Stomach (tissue), 19 donors: ENCODE measurements at places on chromosomes 1 and 21. TPM values are rescaled to one million over a fixed set of nuclear protein-coding genes. Genes with fewer than 3 reads are reported as not detected.

DNA sequence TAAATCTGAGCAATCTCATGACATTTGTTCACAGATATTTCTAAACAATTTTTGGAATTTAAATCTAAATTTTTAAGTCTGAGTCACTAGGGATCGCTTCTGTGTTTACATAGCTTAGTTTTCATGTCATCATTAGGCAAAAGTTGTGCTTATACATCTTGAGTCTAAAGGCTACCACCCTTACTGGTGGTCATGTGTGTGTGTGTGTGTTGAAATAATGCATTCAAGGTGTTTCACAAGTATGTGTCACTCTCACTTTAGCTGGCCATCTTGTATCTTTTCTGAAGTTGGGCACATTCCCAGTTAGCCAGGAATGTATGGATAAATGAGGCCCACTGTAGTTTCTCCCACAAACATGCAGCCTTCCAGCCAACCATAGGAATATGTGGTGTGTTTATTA lies 1162.5 kb upstream of the PRMT6 start:
- no peak for DNase-seq

- DNase-seq = peak; percentile 57
These were observed at the start of gene RBP7 for GRCh38 chr1:9996624-9997582. Gene RBP7, plus strand, starts transcription at chr1:9997228. Its CDS starts 31 bp downstream, at chr1:9997259.

GRCh38 chr1:151425103-151425502 lies 25.7 kb downstream of the PSMB4 start:
- no peak for DNase-seq

DNA sequence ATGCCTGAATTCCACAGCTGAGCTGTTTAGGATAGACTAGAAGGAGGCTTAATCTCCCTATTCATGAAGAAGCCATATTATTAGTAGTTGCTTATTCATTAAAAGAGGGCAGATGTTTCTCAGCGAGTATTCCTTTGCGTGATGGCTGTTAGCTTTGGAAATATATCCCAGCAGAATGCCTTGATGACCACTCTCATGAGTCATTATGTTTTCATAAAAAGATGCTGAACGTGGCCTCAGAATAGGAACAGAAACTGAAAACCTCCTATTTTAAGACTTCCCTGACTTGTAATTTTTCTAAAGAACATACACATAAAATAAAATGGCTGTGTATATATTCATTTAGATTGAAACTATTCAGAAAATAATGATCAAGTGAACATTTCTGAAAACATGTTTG lies 9.6 kb upstream of the PLA2G4A start:
- no peak for DNase-seq

GRCh38 chr1:203081465-203082230 lies 4.2 kb downstream of the MYOG start:
- no peak for DNase-seq

DNA sequence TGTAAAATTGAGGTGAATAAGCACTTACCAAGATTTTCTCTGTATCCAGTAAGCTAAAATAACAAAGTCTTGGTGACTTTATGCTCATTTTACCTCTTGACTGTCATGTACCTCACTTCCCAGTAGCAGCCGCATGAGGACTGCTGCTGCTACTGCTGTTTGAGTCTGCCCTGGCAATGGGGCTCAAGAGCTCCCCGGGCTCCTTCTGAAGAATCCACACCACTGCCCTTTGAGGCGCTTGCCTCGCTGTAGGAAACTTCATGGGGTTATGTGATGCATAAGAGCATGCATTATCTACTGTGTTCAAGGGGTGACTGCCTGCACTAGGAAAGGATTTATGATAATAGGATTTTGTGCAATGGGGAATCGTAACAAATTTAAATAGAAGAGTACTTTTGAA lies 113.5 kb downstream of the NTNG1 start:
- DNase-seq = no peak

- no peak for DNase-seq
These were observed 41.7 kb downstream of the ILDR2 start for GRCh38 chr1:166933633-166934032.

GRCh38 chr1:50023292-50024159 lies at the start of gene AGBL4:
Gene AGBL4, minus strand, starts transcription at chr1:50023954.
- peak; percentile 88 for DNase-seq

DNA sequence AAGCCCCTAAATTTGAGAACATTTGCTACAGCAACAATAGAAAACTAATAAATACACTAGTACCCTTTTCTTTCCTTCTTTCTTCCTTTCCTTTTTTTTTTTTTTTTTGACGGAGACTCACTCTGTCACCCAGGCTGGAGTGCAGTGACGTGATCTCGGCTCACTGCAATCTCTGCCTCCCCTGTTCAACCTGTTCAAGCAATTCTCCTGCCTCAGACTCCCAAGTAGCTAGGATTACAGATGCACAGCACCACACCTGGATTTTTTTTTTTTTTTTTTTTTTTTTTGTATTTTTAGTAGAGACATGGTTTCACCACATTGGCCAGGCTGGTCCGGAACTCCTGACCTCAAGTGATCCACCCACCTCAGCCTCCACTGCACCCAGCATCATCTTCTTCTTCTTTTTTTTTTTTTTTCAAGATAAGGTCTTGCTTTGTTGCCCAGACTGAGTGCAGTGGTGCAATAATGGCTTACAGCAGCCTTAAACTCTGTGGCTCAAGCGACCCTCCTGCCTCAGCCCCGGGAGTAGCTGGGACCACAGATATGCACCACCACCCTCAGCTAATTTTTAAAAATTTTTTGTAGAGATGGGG lies 19.6 kb upstream of the CBR3 start:
- no peak for DNase-seq

DNA sequence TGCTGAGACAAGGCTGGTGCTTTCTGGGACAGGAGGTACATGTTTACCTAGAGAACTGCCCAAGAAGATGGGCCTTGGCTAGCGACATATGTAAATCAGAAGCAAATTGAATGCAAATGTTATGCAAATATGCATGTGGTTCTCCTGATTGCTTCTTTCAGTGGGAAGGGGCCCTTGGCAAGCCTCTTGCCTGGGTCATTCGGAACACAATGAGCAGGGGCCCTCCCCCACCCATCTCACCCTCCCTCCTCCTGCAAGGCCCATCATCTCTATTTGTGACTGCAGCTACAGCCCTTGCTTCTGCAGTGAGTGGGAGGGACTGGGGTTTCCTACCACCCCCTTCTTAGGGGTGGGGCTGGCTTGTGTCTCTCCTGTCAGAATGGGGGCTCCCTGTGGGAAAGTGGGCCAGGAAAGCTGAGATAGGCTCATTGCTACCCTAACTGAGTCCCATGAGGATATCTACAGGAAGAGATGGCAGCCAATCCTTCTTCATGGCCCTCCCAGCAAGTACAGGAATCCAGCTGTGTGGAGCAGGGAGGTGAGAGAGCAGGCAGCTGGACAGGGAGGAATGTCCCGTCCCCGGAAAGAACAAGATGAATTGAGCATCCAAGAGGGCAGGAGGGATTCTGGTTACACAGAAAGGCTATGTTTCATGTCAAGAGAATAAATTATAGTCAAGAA lies 31.0 kb downstream of the FOXD2 start:
- DNase-seq = no peak

GRCh38 chr1:25877155-25877554 lies 1.6 kb upstream of the PAQR7 start:
- no peak for DNase-seq

DNA sequence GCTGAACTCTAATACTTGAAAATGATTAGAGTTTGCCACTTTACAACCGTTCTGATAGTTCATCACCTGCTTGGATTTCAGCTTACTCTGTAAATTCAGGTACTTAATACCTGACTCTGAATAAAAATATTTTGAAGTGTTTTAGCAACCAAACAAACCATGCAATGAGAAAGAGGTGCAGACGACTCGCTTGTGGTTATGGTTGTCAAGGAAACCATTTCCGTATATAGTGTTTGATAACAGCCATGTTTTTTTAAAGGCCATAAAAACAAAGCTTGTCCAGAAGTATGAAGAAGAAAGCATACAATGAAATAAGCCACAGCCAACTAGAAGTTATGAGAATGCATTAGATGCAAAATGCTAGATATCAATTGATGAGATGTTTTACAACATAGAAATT lies 167.2 kb upstream of the HMCN1 start:
- DNase-seq = no peak

GRCh38 chr1:219189952-219190351 lies 16.3 kb downstream of the LYPLAL1 start:
- DNase-seq = no peak

GRCh38 chr1:245871915-245872314 lies 635.2 kb downstream of the SMYD3 start:
- DNase-seq = no peak

- peak; percentile 26 for DNase-seq
These were observed 26.9 kb upstream of the DDR2 start for GRCh38 chr1:162605225-162605927.

DNA sequence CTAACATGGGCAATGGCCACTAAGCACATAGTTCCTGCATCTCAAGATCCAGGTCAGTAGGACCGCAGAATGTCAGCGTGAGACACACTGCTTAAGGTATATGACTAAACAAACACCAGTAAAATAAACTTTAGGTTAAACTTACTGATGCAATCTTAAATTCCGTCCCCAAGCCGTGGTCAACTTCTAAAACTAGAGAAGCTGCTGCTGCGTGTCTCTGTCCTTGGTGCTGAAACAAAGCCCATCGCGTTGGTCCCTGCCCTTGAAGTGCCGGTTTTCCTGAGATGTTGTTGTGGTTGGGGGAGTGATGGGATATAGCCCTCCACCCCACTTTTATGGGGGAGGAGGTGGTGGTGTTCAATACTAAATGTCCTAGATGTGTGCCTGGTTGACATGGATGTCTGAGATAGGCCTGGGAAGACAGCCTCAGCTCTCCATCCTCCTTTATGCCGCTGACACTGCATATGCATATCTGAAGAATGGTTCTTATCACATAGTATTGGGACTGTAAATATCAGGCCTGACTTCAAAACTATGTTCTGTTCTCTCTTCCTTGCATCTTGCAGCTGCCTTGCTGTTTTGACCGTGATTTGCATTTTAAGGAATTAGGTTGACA lies 72.0 kb upstream of the KCNA3 start:
- DNase-seq = no peak

DNA sequence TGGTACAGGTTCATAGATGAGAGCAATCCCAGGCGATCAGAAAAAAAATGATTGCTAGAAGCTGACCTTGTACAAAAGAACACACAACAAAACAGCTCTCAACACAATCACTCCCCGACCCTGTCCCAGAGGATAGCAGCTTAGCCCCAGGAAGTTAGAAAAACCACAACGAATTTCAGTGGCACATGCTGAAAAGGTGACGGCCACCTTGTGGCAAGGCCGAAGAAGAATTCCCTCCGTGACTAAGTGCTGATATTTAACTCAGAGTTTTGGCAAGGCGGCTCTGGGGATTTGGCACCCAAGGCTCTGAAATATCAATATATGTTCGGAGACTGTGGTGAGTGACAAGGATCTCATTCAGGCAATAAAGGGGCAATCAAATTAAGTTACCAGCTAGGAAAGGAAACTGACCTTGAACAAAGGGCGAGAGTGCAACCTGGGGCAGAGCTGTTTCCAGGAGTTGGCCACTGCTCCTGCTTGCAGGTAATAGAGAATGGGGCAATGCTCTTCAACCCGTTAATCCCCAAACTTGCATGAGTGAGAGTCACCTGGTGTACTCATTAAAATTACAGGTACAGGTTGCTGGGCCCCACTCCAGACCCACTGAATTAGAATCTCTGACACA lies 96.2 kb downstream of the BEND5 start:
- DNase-seq = no peak

GRCh38 chr1:93735722-93736121 lies 54.1 kb upstream of the BCAR3 start:
- no peak for DNase-seq

- no peak for DNase-seq
These were observed 248.6 kb downstream of the GREM2 start for GRCh38 chr1:240363315-240363714.

- no peak for DNase-seq
These were observed 57.4 kb upstream of the CXADR start for GRCh38 chr21:17455451-17455850.

- no peak for DNase-seq
These were observed 200.9 kb downstream of the HHIPL2 start for GRCh38 chr1:222346955-222347354.

- DNase-seq = no peak
These were observed 345.0 kb downstream of the DISC1 start for GRCh38 chr1:231971397-231972110.

DNA sequence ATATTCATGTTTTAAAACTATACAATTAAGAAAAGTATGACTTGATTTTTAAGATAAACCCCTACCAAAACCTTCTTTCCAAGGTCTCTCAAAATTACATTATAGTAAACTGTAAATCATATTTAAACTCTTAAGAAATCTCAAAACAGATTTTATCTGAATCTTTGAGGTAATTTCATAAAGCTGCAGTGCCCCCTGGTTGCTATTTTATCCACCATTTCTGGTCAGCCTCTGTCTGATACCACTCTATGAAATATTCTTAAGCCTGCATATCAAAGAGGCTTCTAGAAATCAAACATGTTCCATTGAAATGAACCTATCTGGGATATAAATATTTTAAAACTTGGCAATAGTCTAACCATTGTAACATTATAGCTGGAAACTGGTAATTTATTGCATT lies 317.3 kb downstream of the COL11A1 start:
- DNase-seq = peak; percentile 7

DNA sequence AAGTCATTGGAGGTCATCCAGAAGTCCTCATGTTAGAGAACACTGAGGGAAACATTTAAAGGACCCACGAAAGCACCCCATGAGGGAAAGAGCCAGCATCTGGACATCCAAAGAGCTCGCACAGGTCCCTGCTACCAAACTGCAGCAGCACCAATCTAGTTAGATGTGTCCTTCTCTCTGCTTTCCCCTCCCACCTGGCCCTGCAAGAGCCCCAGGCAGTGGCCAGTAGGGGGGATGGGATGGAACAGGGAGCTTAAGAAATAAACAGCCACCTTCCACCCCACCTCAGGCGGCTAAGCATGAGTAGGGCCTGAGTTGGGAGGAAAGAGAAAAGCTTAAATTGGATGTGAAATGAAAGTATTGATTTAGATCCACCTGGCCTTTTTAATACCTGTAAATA lies 175.9 kb upstream of the KCND3 start:
- no peak for DNase-seq

- no peak for DNase-seq
These were observed 169 bp downstream of the UBAP2L start for GRCh38 chr1:154220970-154221277.

DNA sequence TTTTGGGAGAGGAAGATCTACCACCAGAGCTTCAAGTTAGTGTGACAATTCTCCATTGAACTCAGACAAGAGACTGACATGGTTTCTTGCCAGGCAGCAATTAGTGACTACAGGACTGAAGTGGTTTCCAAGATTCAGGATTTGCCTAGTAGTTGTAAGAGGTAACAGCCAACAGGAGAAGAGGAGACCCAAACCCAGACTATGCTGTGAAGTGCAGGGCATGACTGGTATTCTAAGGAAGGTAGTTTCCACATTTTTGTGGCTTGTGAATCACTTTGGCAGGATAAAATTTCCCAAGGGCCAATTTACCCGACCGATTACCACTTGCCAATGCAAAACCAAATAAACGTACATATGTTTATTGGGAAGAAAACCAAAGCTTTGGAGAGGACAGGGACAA lies 14.7 kb upstream of the RAP1A start:
- DNase-seq = no peak

GRCh38 chr1:207218512-207219362 lies 102.7 kb upstream of the CD55 start:
- peak; percentile 51 for DNase-seq

The LCE1B gene
- total RNA-seq = not detected

The ADORA3 gene
- total RNA-seq = 0.45 TPM

The COL24A1 gene
- total RNA-seq = under 0.01 TPM

The OR2T35 gene
- not detected for total RNA-seq

The RIPPLY3 gene
- total RNA-seq = 0.43 TPM

The TMPRSS2 gene
- total RNA-seq = 329 TPM

The CA6 gene
- not detected for total RNA-seq

The TNN gene
- total RNA-seq = 1.1 TPM

The FALEC gene
- total RNA-seq = not detected

The ZC3H11A gene
- 160 TPM for total RNA-seq

The HSF2BP gene
- not detected for total RNA-seq
